Stimulated activated naive CD8-positive, alpha-beta T cell treated with anti-CD3 and anti-CD28 coated beads, Interleukin-15, Interleukin-2, amounts not matched to agents 100 U/mL and 50 U/mL, for 24 hours (primary cell): ENCODE measurements at places on chromosomes 1 and 21.
A peak's percentile ranks its signal among the peaks of the same experiment; 100 is the strongest.

- peak; percentile 23 for DNase-seq
Measured at GRCh38 chr1:202835548-202836072, 24.9 kb downstream of the PCAT6 start.

DNA sequence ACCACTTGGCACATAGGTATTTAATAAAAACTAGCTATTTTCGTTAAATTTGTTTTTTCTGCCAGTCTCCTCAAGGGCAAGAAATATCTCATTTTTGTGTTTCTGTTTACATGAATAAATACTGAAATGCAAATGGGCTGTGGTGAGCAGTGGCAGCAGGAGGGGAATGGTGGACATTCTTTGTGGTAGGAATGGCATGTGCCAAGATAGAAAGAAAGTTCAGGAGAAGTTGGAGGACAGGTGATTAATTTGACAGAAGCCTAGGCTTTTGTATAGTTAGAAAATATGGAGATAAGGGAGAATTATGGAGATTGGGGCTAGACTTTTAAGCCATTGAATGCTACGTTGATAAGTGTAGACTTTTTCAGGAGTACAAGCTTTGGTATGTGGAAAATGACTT, 8.6 kb downstream of the RAP1A start:
- DNase-seq = no peak

- no peak for DNase-seq
Measured at GRCh38 chr1:2200308-2200943, 5.9 kb upstream of the FAAP20 start.

DNA sequence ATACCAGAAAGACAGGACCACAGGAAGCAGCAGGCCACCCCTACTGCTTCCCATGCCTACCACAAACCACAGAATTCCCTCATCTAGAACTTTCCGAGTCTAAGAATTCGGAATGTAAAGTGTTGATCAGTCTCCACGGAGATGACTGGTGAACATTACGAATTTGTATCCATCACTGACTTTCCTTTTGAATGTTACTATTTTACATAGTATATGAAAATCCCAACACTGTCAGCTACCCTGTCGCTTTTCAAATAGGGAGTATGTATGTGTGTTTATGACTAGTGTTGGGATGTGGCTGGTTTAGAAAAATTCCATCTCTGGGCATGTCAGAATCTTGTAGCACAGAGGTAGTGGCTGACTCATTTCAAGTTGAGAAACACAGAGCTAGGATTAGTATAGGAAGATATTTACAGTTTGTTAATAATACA, 118.2 kb downstream of the COQ8A start:
- DNase-seq = no peak

GRCh38 chr1:119626841-119627240, 21.2 kb downstream of the ZNF697 start:
- no peak for DNase-seq

DNA sequence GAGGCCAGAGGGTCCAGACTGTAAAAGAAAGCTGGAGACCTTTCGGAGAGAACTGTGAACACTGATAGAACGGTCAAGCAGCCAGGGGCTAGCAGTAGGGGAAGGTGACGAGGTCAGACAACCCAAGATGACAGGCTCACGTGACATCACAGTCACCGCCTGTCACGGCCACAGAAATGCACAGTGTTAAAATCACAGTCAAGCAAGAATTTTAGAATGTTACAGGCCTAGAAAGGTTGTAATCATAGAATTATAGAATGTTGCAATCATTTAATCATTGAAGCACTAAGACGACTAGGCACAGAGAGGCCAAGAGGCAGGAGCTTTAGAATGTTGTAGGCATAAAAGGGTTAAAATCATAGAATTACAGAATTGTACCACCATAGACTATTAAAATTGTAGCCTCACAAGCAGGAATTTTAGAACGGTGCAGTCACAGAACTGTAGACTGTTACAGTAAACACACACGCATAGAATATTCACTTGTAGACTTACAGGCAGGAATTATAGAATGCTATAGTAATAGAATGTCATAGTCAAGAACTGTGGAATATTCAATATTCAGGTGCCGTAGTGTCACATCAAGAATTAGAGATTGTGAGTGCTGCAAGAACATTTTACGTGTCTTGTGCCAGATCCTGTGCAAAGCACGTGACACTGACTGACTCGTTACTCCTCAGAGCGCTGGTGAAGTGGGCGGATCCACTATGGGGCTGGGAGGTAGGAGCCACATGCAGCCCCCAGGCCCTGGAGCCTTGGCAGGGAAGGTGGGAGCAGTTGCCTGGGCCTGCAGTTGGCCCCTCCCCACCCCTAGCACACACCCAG, 118.1 kb downstream of the EPHB2 start:
- DNase-seq = no peak

DNA sequence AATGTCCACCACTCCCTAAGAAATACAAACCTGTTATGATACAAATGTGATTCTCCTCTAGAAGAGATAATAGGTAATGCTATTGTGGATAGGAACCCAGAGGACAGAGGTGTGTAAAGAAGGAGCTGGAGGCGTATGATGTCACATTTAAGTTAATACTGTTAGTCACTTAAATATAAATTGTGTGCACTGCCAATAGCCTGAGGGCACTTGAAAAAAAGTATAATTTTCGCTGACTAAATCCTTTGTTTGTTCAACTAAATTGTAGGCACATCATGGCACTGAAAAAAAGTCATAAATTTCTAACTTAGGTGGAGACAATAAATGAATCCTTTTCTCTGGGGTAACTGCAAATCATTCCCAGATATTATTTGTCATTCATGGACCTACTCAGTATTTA, 4.4 kb downstream of the RCSD1 start:
- DNase-seq = no peak

GRCh38 chr21:22993822-22994574, 1995.8 kb downstream of the NCAM2 start:
- DNase-seq = no peak

GRCh38 chr1:166843769-166844596, 4.7 kb downstream of the POGK start:
- DNase-seq = no peak

GRCh38 chr1:233300326-233300725, 4.8 kb upstream of the PCNX2 start:
- DNase-seq = no peak

DNA sequence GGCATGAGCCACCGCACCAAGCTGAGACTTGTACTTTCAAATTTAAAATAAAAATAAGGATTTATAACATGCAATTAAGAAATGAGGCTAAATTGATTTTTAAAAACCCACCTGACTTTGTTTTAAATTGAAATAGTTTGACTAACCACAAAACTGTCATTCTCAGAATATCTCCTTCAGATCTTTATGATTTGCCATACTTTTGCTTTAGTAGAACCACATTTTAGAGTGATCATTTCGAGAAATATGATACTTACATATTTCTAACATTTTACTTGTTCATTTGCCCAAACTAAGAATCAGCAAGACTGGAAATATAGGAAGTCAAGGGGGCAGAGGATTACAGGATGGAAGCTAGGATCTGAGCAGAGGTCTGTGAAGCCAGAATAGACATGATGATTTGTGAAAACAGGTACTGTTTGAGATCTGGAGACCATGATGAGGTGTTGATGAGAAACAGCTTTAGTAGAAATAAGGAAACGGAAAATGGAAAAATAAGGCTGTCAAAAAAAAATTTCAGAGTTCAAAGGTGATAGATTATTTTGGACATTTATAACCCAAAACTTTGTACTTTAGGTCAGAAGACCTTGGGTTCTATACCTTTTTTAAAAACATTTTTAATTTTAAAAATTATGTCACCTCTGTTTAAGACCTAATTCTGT, 44.8 kb downstream of the GIPC2 start:
- no peak for DNase-seq

GRCh38 chr1:179384027-179384426, 18.3 kb downstream of the AXDND1 start:
- DNase-seq = no peak

- no peak for DNase-seq
Measured at GRCh38 chr1:152942161-152942560, 4.8 kb upstream of the SPRR5 start.

DNA sequence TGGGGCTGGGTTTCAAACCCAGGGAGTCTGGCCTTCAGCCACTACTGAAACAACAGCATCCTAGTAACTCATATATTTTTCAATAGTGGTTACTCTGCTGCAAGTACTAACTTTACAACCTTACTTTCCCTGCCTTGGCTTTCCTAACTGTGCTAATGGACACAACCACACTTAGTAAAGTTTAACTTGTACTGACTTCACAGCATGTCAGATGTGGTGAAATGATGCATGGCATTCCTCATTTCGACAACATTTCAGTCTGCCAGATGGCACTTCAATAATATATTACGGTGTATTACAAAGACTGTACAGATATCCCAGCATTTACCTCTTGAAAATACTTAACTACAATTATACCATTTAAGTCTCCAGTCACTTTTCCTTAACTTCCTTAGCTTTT, 27.8 kb downstream of the LRRC7 start:
- no peak for DNase-seq

DNA sequence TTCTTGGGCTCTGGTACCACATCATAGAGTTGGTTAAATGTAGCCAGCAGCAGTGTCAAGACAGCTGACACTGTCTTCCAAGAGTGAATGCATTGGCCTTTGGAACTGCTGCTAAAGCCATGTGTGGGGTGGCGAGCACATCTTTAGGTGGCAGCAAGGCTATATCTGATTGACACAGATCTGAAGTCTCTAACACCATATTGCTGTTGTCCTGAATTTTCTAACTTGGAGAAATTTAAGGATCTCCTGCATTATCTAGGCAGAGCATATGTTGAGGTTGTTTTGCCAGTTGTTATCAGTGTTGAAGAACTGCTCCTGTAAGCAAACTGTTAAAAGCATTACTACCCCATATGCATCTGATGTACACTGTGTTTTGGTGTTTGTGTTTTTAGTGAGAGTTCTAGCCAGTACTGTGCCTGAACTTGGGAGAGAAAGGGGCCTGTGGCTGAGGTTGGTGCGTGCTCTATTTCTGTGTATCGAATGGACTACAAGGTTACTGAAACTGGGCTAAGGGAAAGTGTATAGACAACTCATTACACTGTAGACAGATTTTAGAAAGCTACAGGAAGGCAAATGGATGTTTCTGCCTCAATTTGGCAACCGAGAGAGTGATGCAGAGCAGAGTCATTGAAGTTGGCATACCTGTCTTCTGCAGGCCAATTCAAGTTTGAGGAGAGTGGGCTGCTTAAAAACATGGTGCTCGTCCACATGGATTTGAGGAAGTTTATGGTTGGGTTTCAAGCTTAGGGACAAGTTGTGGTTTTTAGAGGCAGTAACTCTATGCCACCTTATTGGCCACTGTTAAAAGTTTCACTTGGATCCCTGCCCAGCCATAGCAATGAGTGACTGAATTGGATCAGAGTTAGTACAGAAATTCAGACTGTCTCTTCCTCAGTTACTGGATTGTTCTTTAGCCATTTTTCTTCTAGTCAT, 16.9 kb downstream of the DYRK3 start:
- DNase-seq = no peak
